Right ventricle myocardium superior (tissue), 1 donor: ENCODE measurements at places on chromosomes 13 and 19. TPM values are rescaled to one million over a fixed set of nuclear protein-coding genes. Genes with fewer than 3 reads are reported as not detected.

Gene FGF14
- total RNA-seq = 2.6 TPM

DNA sequence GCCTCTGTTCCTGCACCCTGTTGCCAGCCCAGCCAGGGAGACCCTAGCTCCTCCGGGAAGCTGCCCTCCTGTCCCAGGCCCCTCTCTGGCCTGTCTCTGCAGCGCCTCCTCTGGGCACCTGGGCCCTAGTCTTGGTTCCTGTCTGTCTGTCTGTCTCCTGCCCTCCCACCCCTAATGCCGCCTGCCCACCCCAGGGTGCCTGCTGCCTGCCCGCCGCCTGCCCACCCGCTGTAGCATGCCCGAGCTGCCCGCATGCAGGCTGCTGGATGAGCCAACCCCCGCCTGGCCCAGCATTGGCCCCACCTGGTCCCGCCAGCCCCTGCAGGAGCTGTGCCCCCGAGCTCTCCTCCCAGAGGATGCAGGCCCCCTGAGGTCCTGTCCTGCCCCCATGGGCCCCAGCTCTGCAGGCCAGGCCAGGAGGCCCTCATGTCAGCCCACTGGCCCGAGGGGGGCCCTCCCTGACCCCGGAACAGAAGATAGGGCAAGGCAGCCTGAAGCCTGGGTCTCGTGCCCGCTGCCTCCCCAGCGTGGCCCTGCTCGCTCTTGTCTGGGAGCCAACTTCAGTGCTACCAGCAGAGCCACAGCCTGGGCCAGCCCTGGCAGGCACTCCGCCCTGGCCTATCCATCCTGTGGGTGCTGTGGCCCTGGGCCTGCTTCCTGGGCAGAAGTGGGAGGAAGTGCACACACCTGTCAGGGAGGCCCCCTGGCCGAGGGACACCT lies 5.2 kb downstream of the MAP2K7 start:
- DNase-seq = no peak

Gene MIR17HG
- 1.0 TPM for total RNA-seq

DNA sequence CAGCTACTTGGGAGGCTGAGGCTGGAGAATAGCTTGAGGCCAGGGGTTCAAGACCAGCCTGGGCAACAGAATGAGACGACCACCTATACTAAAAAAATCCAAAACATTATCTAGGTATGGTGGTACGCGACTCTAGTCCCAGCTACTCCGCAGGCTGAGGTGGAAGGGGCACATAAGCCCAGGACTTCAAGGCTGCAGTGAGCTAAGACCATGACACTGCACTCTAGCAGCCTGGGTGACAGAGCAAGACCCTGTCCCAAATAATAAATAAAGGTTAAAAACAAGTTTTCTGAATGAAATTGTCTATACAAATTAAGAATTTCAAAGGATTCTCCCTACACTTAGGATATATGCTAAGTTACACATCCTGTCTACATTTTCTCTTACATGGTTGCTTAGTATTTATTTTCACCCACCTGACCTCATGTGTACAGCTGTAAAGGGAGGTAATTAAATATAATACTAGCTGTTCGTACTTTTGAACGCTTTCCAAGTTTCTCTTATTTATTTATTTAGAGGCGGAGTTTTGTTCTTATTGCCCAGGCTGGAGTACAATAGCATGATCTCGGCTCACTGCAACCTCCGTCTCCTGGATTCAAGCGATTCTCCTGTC lies 1.6 kb downstream of the SLC25A30 start:
- DNase-seq = no peak

Gene TLE2
- total RNA-seq = 55.7 TPM

GRCh38 chr19:56934438-56935090 lies 94.0 kb upstream of the PEG3 start:
- no peak for DNase-seq

DNA sequence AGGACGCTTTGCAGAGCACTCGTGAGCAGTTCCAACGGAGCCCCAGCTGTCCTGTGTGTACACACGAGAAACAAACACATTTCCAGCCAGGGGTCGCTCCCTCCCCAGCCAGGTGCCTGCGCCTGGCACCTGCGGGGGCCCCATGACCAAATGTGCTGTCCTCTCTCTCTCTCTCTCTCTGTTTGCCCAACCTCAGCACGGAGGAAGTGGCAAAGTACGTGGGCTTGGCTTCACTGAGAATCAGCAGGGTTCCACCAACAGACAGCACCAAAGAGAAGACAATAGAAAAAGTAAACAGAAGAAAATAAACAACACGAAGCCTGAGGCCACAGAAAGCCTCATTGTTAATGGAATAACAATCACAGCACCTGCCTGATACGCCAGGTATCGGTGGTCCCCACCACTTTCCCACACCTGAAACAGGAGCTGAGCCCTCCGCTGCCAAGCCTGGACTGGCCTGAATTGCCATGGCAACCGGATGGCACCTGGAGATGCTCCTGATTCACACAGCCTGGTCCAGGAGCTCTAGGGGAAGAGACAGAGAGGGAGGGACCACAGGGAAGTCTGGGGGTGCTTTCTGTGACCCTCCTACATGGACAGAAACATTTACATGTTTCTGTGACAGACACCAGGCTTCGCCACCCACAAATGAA lies 103.9 kb upstream of the CACNA1A start:
- no peak for DNase-seq

- DNase-seq = no peak
These were observed 64.0 kb upstream of the TEX29 start for GRCh38 chr13:111256458-111256857.

- DNase-seq = peak; percentile 43
These were observed 97.2 kb downstream of the EPSTI1 start for GRCh38 chr13:42894765-42895243.

- DNase-seq = peak; percentile 58
These were observed 23.5 kb downstream of the COL5A3 start for GRCh38 chr19:9986787-9987281.

Gene SLC5A5
- not detected for total RNA-seq

Gene SYDE1
- 15.9 TPM for total RNA-seq

Gene CD70
- not detected for total RNA-seq

GRCh38 chr13:80160110-80160509 lies 180.8 kb downstream of the SPRY2 start:
- DNase-seq = no peak

Gene PRTN3
- not detected for total RNA-seq

Gene SRRM5
- 0.13 TPM for total RNA-seq

Gene PLVAP
- 18.1 TPM for total RNA-seq

DNA sequence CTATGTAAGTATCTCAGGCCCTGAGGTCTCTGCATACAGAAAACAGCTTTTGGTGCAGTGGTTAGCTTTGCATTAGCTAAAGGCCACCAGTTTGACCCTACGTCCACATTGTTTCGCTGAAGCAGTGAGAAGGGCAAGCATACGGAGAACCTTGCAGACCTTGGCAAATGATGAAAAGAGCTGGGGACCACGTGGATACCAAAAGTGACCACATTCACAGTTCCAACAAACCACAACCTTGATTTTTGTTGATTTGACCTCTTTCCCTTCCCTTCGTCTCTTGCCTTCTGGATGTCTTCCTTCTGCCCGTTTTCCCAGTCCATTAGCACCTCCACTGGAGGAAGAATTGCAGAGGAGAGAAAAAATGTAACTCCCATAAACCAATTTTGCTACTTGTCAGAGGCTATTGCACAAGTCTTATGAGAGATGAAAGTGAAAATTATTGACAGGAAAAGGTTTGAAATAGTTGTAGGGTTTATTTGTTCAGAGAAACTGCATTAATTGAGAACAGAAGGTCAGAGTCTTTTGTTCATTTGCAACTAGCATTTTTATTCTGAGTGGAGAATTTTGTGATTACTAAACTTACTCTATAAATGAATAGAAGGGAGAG lies 293.9 kb upstream of the HTR2A start:
- no peak for DNase-seq

- no peak for DNase-seq
These were observed 2.8 kb downstream of the S1PR5 start for GRCh38 chr19:10514211-10515145.

GRCh38 chr13:52736891-52737290 lies 2.7 kb downstream of the CNMD start:
- DNase-seq = no peak

DNA sequence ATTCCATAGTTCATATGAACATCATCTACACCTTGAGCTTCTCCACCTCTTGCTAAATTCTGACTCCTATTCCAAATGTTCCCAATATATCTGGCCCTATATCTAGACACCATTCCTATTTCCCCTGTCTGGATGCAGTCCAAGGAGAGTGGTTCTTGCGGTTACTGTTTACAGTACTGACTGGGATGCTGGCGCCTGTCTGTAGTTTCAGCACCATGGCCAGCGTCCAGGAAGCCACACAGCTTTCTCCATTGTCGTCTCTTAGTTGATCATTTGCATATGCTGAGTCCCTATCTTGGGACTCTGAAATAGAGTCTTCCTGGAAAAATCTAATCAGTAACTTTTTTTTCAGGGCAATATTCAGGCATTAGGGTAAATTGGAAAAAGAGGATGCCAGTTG lies 14.9 kb downstream of the LAIR2 start:
- peak; percentile 61 for DNase-seq

Gene KLK14
- 1.9 TPM for total RNA-seq
